Germinal center (tissue), 1 donor: ENCODE measurements at places on chromosomes 1 and 21.

- DNase-seq = no peak
Measured at GRCh38 chr1:229086686-229087085, 184.2 kb upstream of the RAB4A start.

GRCh38 chr1:47438165-47439016, 547 bp downstream of the FOXD2 start:
- DNase-seq = no peak

- no peak for DNase-seq
Measured at GRCh38 chr1:39876144-39876543, 7.2 kb downstream of the TRIT1 start.

GRCh38 chr1:62229932-62230331, 35.3 kb downstream of the L1TD1 start:
- DNase-seq = no peak

DNA sequence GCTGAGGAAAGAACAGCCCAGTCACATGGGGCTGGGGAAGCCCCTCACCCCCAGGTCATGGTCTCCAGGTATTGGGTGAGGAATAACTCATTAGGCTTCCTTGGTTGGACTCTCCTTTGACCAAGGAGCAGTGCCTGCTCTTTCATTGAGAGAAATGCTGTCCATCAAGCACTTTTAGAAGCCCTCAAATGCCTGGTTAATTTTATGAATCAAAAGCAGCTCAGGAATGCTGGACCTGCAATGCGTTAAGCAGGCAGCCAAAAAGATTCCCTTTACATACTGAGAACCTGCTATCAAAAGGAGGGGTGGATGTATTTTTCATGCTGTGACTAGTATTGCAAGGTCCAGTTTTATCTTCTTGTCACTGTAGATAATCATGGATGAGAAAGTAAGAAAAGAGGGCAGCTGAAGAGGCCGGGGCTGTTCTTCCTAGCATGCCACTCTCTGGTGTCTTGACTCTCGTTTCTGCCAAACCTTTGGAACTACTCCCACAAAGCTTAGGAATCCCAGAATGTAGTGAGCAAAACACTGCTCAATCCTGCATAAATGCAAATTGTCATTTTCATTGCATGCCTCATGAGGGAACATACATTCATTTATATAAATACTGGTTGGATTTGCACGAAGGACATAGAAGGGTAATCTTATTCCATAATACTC, 2.1 kb upstream of the CD58 start:
- DNase-seq = no peak

GRCh38 chr1:91502672-91503184, 2.1 kb downstream of the CDC7 start:
- DNase-seq = no peak

- no peak for DNase-seq
Measured at GRCh38 chr1:107934578-107934977, 30.4 kb downstream of the VAV3 start.

DNA sequence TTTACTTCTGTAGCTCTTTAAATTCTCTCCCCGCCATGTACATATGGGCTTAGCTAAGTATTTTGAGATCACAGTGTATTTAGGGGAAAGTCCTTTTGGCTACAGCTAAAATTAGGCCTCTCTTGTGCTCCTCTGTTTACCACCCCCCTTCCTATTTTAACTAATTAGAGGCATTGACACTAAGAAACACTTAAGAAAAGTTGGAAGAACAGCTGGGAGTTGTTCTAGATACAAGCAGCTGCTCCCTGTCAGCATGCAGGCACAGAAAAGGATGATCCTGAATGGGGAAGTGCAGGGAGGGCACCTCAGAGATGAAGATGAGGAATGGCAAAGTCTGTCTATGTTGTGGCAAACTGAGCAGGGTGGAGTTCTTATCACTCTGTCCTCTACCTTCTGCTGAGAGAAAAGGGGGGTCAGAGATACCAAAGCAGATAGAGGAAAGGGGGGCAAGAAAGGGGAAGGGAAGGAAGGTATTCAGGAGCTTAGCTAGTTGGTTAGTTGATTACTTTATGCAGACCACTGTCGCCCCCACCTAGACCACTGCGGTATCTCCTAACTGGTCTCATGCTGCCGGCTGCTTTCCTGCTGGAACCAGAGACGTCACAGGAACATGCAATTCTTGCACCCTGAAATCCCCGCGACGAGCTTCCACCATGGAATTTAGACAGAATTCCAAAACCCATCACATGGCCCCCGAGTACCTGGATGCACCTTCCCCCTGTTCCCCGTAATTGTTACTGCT, 82.4 kb upstream of the HOOK1 start:
- DNase-seq = no peak

DNA sequence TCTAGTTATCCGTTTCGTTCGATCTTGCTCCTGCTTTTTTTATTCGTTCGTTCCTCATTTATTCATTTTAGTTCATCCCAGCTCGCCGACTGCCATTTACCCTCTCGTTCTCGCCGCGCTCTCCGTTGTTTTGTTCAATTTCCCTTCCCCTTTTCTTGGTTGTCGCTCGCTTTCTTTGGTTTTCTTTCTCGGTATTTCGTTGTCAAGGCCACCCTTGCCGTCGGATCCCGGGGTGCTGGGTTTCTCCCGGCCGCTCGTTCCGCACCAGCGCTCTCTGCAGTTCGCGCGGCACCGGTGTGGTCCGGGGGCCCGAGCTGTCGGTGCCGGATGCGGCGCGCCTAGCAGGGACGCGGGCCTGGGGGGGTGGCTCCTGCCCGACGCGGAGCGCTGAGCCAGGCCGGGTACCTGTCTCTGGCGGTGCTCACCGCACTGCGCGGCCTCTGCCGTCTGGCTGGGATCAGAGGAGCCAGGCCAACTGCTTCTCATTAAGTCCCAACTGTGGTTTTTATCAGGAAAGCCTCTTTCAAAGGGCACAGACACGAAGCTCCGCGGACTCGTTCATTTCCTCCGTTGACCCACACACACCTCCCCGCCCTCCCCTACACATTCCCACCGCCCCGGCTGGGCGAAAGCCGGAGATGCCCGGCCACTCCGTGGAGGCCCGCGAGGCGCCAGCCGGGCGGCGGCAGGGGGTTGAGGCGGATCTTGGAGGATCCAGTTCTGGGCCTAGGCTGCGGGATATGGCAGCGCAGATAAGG, 1.6 kb downstream of the ALX3 start:
- DNase-seq = peak; percentile 47

DNA sequence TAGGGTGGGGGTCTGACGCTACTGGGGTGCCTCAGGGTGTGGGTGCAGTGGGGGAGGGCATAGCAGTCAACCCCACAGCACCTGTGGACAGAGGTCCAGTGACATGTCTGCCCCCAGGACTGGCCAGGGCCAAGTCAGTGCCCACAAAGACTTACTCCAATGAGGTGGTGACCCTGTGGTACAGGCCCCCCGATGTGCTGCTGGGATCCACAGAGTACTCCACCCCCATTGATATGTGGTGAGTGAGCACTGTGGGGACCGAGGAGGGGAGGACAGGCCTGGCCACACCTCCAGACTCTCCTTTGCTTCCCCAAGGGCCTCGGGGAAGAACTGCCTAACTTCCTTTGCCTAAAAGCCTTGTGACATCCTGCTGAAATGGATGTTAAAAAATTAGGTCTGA, 23.5 kb downstream of the CDK18 start:
- no peak for DNase-seq

DNA sequence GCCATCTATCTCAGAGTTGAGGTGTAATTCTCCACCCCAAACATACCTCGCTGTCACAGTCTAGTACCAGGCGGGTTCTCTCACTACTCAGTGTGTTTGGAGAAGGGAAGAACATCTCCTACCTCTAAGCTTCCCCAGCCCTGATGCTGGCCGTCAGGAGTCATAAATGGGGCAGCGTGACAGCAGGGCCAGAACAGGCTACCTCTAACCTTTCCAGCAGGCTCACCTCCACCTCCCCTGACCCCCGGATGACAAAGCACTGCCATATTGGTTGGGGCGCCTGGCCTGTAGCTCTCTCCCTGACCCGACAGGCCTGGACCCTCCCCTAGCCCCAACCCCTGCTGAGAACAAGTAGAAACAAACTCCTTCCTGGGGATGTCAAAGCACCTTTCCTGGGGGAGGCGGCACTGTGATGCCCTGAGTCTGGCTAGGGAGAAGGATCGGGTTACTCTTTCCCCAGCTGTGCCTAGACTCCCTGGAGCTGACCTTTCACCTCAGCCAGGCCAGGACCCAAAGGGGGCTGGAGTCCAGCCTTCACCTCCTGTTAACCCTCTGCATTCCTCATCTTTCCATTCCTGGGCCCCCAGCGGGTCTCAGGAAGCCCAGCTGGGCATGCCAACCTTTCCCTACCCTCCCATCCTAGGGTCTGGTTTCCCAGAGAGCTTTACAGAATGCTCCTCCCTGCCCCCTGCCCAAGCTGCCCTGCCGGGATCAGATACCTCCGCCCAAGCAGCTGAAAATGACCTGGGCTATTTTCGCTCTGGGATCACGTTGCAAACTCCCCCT, 34.2 kb downstream of the AHDC1 start:
- no peak for DNase-seq

GRCh38 chr1:209190591-209191261, 392.8 kb upstream of the CAMK1G start:
- DNase-seq = peak; percentile 12

DNA sequence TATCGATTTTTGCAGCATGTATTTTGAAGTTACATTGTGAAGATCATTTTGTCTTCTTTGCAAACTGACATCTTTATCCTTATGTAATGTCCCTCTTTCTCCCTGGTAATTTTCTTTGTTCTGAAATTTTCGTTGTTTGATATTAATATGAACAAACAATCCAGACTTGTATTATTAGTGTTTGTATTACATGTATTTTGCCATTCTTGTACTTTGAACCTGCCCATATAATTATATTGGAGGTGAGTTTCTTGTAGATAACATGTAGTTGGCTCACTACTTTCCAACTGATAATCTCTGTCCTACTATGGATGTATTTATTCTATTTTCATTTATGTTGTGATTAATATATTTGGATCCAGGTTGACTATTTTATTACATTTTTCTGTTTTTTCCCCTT, 27.1 kb downstream of the OBSCN start:
- no peak for DNase-seq

DNA sequence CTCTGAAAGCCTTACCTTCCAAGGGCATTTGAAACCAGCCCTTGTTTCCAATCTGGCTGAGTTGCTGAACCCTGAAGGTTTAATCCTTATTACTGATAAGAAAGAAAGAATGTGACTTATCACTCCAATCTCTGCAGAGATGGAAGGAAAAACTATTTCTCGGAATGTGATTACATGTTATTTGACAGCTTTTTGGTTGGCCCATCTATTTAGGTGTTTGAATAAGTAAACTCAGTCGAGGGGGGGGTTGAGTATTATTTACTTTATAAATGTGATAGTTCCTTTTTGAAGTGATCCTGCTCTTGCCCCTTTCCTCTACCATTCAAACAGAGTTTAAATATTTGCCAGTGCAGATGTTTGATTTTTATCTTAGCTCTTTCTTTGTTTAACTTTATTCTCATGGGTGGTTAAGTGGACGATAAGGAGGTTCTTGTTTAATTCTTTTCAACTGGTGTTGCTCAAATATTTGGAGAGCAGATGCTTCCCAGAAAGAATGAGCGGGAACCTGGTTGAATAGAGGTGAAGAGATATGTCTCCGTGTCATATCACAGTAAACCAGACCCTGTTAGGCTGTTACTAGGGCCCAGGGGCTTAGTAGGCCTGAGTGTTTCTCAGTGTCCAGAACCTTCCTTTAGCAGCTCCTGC, 126.1 kb downstream of the CACHD1 start:
- no peak for DNase-seq

GRCh38 chr1:27161594-27161993, 6.7 kb upstream of the SLC9A1 start:
- DNase-seq = peak; percentile 52

- DNase-seq = no peak
Measured at GRCh38 chr1:33008051-33008914, 28.4 kb downstream of the AK2 start.

DNA sequence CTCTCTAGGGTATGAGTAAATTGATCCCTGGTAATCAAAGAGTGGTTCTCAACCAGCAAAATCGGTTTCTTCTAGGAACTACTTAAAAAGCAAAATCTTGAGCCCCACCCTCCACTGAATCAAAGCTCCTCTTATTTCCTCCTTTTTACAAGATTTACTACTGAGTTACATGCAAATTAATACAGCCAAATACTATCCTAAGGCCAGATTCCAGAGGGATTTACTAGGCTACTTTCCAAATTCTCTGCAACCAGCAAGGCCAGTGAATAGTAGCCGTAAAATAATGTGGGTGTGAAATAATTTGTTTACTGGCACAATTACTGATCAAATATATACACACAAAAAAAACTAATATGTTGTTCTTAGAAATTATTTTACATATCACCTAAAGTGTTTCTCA, 1583.8 kb downstream of the NCAM2 start:
- no peak for DNase-seq

DNA sequence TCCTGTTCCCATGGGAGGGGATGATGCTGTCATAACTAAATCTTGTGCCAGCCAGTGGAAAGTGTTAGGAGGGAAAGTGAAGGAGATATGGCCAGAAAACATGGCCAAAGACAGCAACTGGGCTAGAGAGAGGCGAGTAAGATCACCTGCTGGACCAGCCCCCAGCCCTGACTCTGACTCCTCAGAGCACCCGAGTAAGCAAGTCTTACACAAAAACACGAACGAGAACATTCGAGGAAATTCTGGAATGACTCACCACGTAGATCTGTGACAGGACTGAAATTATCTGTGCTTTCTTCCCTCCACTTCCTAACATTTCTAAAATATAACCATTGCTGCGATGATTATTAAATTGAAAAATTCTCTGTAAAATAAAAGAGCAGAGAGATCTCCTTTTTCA, 9.2 kb downstream of the ZNF496 start:
- no peak for DNase-seq

- DNase-seq = no peak
Measured at GRCh38 chr1:58818075-58818474, 34.2 kb upstream of the JUN start.
